RWPE2 (cell line): ENCODE measurements at places on chromosomes 16 and 17.

DNA sequence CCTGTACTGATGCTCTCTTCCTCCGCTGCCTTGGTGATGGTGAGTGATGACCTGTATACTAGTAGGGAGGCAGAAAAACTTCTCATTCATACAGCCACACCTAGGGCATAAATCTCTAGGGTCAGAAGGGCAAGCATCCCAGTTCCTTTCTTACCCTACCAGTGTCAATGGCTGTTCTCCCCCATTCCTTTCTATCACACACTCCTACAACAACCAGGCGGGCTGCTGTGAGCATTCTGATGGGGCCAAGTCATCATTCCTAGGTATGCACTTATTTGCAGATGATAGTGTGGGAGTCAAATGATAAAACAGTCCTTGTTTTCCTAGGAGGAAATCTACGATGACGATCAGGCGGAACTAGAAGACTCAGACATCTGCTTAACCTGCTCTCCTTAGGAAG, 14.0 kb upstream of the SLC6A4 start:
- DNase-seq: no peak

- DNase-seq: no peak
Observed at GRCh38 chr16:21262779-21263639, 15.1 kb downstream of the CRYM start.

DNA sequence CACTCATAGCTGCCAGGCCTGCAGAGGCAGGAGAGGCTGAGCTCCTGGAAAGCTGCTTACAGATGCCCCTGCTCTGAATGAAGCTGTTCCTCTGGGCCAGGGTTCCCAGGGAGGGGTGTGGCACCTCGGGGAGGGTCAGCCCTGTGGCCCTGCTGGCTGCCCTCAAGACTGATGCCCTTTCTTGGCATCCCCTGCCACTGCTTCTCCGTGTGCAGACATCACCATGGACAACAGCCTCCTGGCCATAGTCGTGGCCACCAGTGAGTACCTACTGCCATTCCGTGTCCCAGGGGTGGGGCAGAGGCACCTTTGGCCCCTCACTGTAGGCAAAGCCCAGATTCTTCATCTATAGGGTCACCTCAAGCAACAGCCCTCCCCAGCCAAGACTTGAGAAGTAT, 8.9 kb downstream of the MRPL27 start:
- no peak for DNase-seq

- DNase-seq: no peak
Observed at GRCh38 chr16:52546291-52547003, 496 bp downstream of the TOX3 start.

DNA sequence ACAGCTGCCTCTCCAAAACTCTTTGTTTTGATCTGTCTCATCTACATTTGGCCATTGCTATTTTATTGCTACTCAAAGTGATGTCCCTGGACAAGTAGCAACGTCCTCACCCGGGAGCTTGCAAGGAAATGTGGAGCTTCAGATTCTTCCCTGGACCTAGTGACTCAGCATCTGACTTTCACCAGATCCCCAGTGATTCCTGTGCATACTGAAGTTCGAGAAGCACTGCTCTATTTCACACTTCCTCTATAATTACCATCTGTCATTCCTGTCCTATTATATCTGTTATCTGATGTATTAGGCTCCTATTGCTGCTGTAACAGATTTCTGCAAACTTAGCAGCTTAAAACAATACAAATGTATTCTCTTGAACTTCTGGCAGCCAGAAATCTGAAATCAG, 28.5 kb upstream of the VAT1L start:
- no peak for DNase-seq

- peak; percentile 78 for DNase-seq
Observed at GRCh38 chr17:81371910-81372760, 23.1 kb upstream of the BAHCC1 start.

DNA sequence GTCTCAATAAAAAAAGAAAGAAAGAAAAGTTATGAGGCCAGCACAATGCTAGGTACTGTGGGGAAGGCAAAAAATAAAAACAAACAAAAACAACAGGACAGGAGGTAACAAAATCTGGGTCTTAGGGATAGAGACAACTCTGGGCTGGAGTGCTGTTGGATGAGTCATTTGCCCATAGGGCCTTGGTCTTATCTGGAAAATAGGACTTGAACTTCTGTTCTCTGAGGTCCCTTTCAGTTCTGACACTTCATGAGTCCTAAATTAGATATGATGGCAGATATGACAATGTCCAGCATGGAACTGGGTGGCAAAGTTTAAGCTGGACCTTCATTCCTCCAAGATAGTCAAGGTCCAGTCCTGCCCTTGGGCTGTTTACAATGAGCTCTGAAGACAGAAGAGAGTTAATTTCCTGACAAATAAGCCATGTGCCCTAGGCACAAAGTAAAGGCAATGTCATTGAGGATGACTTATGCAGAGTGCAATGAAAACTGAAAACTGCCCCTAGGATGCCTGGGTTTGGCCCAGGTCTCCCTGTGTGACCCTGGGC, 8.9 kb upstream of the HDAC5 start:
- DNase-seq: no peak

GRCh38 chr16:23274968-23275367, 27.1 kb upstream of the SCNN1B start:
- no peak for DNase-seq

- DNase-seq: no peak
Observed at GRCh38 chr16:4505356-4506147, 29.4 kb downstream of the HMOX2 start.

- no peak for DNase-seq
Observed at GRCh38 chr16:69928856-69929400, 22.2 kb upstream of the CLEC18A start.

DNA sequence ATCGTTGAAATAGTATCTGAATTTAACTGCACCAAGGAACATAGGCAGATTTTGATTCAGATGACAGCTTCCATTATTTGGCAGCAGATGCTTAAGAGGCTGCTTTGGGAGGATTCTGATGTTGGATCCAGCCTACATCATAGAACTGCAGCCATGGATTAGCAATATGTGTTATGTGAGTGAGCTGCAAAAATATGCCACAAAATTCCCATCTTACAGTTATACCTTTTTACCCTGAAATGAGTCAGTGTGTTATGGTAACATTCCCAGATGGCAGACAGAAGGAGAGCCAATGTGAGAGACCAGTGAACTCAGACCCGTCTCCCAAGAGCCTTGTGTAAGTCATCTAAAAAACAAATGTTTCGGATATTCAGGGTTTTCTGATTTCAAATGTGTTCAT, 206.1 kb downstream of the CDH13 start:
- DNase-seq: no peak

GRCh38 chr17:56700919-56701420, 107.5 kb downstream of the NOG start:
- no peak for DNase-seq

GRCh38 chr17:41992576-41992975, 24.7 kb downstream of the DNAJC7 start:
- no peak for DNase-seq

DNA sequence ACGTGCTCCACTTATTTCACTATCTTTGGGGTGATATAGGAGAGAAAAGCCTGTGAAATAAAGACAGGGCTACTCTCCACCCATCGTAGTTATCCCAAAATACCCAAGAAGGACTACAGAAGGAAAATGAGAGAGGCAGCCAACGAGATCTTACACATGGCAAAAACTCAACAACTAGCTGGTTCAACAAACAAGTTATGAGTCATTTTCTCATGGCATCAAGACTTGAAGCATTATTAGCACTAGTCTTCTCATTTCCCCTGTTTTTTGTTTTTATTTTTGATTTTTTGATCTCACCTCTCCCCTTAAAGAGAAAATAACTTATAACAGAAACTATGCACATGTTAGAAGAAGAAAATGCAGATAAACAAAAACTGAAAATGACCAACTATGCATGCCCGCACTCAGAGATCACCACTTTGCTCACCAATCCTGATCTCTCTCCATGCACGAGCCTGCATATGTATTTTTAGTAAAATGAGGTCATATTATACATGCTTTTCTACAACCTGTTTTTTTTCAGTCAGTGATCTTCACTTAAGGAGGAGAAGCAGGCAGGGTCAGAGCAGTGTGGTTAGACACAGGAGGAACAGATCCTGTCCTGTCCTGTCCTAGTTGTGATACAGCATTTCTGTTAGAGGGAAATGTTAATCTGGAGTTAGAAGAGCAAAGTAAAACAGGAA, 22.8 kb downstream of the FAM117A start:
- no peak for DNase-seq

- no peak for DNase-seq
Observed at GRCh38 chr17:77140878-77141767, at the start of gene SEC14L1. Gene SEC14L1, plus strand, starts transcription at chr17:77140969. Its CDS starts 2,628 bp downstream, at chr17:77143597.

DNA sequence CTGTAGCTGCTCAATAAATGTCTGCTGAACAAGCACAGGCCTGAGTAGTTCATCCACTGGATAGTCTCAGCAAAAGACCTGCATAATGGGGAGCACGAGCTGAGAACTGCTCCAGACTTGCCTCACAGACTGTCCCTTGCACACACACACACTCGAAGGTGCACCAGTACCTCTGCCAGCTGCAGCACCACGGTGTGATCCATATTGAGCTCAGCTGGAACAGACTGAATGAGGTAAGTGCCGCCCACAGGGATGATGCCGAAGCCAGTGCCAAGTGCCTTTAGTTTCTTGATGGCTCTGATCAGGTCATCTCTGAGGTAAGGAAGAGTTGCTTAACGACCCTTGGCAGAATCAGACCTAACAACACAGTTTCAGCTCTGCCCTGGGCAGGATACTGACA, 11.6 kb downstream of the SNF8 start:
- DNase-seq: no peak

- no peak for DNase-seq
Observed at GRCh38 chr16:85921026-85921425, 22.1 kb downstream of the IRF8 start.

GRCh38 chr17:40124279-40125141, 2.7 kb downstream of the MSL1 start:
- DNase-seq: no peak

DNA sequence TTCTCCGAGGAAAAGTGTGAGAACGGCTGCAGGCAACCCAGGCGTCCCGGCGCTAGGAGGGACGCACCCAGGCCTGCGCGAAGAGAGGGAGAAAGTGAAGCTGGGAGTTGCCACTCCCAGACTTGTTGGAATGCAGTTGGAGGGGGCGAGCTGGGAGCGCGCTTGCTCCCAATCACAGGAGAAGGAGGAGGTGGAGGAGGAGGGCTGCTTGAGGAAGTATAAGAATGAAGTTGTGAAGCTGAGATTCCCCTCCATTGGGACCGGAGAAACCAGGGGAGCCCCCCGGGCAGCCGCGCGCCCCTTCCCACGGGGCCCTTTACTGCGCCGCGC, at the start of gene ERBB2:
Gene ERBB2, plus strand, starts transcription at position 247 of the 330 bp plus-strand sequence. CDS start 175 bp downstream, outside the sequence.
- no peak for DNase-seq

GRCh38 chr16:2919511-2920255, 8.0 kb downstream of the FLYWCH1 start:
- no peak for DNase-seq

GRCh38 chr17:29341726-29342125, 47.8 kb upstream of the NUFIP2 start:
- no peak for DNase-seq

- no peak for DNase-seq
Observed at GRCh38 chr16:23505671-23506605, 4.4 kb downstream of the GGA2 start.

- no peak for DNase-seq
Observed at GRCh38 chr17:37797206-37797605, 52.3 kb upstream of the HNF1B start.

DNA sequence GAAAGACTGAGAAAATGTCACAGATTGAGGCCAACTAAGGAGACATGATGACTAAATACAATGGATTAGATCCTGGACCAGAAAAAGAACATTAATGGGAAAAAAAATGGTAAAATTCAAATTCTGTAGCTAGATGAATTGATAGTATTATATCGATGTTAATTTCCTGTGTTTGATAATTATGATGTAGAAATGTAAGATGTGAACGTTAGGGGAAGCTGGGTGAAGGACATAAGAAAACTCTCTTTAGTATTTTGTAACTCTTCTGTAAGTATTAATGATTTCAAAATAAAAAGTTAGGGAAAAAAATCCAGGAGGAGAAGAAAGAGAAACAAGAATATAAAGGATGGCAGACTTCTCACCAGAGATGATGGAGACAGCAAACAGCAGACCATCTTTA, 2.8 kb upstream of the ITGB3 start:
- no peak for DNase-seq

GRCh38 chr16:11524098-11524760, 62.5 kb downstream of the LITAF start:
- no peak for DNase-seq

DNA sequence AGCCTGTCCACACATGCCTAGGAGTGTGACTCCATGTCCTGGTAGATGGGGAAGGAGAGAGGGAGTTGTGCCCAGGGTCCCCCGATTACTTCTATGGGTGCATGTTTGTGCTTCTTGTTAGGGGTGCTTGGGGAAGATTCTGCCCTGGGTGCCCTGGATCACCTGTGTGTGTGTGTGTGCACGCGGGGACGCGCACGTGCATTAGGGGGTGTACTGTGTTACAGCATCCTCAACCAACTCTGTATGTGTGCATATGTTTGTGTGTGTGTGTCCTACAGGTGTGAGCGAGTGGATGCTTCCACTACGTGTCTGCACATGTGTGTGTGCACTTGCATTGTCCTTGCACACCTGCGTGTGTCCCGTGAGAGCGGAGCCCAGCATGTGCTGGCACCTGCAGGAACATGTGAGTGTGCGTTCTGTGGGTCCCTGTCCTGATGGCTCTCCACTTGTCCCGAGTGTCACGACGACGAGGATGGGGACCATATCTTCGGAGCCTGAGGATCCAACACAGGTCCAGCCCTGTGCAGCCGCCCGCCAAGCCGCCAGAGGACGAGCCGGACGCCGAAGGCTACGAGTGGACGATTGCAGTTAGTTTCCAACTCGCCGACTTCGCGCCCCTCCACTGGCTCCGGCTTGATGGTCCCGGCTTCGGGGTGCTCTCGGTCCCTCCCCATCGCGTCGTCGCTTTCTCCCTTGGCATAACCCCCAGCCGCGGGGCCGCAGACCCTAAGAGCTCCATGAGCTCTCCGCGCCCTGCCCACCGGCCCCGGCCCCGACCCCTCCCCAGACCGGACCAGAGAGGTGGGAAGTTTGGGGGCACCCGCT, 6.0 kb upstream of the TBC1D3B start:
- peak; percentile 64 for DNase-seq

- no peak for DNase-seq
Observed at GRCh38 chr16:66050991-66051390, 315.5 kb upstream of the CDH5 start.

DNA sequence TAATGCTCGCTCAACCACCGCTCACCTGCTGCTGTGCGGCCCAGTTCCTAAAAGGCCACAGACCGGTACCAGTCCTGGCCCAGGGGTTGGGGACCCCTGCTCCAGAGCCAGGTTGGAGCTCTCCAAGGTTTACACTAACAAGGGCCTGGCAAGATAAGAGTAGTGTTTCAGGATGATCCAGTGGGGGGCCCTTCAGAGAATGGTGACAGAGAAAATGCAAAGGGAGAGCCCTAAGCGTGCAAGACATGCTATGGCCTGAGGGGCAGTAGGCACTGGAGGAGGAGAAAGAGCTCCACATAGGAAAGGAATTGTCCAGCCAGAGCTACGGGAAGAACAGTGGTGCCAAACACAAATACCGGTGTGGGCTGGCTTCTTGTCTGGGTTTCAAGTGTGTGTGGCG, 233.4 kb downstream of the STX8 start:
- no peak for DNase-seq
